ENCODE measurements at places on chromosomes 3 and 15.

GRCh38 chr15:40335938-40336743, 4.6 kb downstream of the CCDC9B start:
- DNase-seq, result no peak
- H3K27ac ChIP-seq, result no peak overlapping the region
- no peaks in the 10 kb centered on the region for H3K27me3 ChIP-seq
- H3K36me3 ChIP-seq, result no peaks in the 10 kb centered on the region
- no peak overlapping the region for H3K4me3 ChIP-seq

DNA sequence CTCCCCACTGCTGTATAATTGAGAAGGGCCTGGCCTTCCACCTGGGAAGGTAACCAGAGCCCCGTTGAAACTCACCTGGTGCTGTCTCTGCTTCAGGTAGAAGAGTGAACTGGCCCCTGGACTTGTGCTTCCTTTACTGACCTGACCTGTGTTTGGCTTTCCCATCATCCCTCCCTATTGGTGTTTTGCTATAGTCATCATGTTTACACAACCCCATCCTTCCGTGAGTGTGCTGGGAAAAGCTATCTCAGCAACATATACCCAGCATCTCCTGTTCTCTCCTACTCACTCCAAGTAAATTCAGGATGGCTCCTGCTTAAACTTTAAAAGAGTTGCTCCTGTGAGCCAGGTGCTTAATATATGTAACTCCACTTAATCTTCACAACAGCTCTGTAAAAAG, 77.2 kb upstream of the TSC22D2 start:
- H3K4me3 ChIP-seq, result no peak overlapping the region
- DNase-seq, result no peak
- no peaks in the 10 kb centered on the region for H3K36me3 ChIP-seq
- H3K4me1 ChIP-seq, result no peaks in the 10 kb centered on the region
- no peak overlapping the region for H3K27ac ChIP-seq

- H3K36me3 ChIP-seq, result peaks cover 17% of the 10 kb centered on the region
- no peaks in the 10 kb centered on the region for H3K27me3 ChIP-seq
- no peak overlapping the region for H3K27ac ChIP-seq
Observed at GRCh38 chr15:41465822-41466421, 27.8 kb upstream of the ITPKA start.

GRCh38 chr3:197791892-197792647, 1.0 kb downstream of the LRCH3 start:
- peak overlapping the region; percentile 96 for H3K4me3 ChIP-seq
- H3K4me1 ChIP-seq, result peaks cover 14% of the 10 kb centered on the region
- no peak for DNase-seq

DNA sequence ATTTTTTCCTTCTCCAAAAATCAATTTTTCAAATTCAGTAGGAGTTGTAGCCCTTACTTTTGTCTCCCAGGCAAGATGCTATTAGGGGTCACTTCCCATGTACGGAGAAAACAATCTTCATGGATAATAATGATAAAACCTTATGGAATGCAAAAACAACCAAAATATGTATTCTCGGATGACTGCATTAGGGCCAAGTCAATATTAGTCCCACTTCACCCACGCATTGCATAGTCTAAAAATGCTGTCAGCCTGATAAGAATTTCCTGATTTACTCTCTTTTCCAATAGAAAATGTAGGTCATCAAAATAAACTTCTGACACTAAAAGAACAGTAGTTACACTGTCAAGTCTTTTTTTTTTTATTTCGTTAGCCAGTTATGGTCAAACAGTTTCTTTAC, 2.7 kb downstream of the VGLL3 start:
- peaks cover 10% of the 10 kb centered on the region for H3K27me3 ChIP-seq
- H3K4me3 ChIP-seq, result no peak overlapping the region
- no peak overlapping the region for H3K27ac ChIP-seq
- H3K4me1 ChIP-seq, result no peaks in the 10 kb centered on the region
- DNase-seq, result no peak
- no peaks in the 10 kb centered on the region for H3K36me3 ChIP-seq

DNA sequence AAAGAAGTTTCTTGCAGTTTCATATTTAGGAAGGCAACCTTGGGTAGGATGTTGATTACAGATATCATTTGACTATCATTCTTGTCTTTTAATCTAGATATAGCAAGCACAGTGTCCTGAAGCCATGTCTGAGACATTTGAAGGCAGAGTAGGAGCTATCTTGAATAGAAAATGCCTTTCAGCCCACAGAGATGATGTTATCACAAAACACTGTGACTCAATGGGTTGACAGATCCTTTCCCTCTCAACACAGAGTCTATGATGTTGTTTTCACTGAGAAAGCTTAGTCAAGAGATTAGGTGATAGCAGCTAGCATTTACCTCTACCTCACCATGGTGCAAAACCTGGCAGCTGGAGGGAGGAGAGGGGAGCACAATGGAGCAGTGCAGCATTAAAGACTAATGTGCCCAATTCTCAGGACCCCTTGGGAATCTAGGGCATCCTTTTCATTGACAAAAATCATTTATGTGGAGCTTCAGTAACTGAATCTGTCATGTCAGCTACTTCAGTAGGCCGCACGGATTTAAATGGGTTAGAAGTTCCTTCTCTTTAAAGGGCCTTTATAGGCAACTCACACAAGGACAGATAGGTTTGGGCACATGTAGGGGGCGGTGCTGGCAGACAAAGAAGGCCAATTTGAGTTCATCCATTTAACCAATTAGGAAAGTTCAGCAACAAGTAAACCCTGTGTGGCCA, 121.8 kb downstream of the AGBL1 start:
- DNase-seq, result no peak
- H3K27ac ChIP-seq, result no peak overlapping the region
- H3K4me3 ChIP-seq, result no peak overlapping the region
- H3K36me3 ChIP-seq, result no peaks in the 10 kb centered on the region
- no peaks in the 10 kb centered on the region for H3K27me3 ChIP-seq
- no peaks in the 10 kb centered on the region for H3K4me1 ChIP-seq

- no peaks in the 10 kb centered on the region for H3K36me3 ChIP-seq
- DNase-seq, result no peak
- no peaks in the 10 kb centered on the region for H3K4me1 ChIP-seq
- H3K4me3 ChIP-seq, result no peak overlapping the region
- no peaks in the 10 kb centered on the region for H3K27me3 ChIP-seq
Observed at GRCh38 chr3:930866-931265, 162.0 kb upstream of the CNTN6 start.

- no peaks in the 10 kb centered on the region for H3K36me3 ChIP-seq
- DNase-seq, result no peak
- H3K4me1 ChIP-seq, result no peaks in the 10 kb centered on the region
- H3K27ac ChIP-seq, result no peak overlapping the region
- H3K4me3 ChIP-seq, result no peak overlapping the region
Observed at GRCh38 chr3:46759239-46760167, 41.8 kb upstream of the PRSS50 start.

- H3K36me3 ChIP-seq, result no peaks in the 10 kb centered on the region
- no peaks in the 10 kb centered on the region for H3K4me1 ChIP-seq
- no peak overlapping the region for H3K4me3 ChIP-seq
- no peak overlapping the region for H3K27ac ChIP-seq
Observed at GRCh38 chr3:110755345-110755744, 316.3 kb upstream of the NECTIN3 start.

- no peaks in the 10 kb centered on the region for H3K36me3 ChIP-seq
- no peak overlapping the region for H3K27ac ChIP-seq
- no peak for DNase-seq
- no peaks in the 10 kb centered on the region for H3K27me3 ChIP-seq
Observed at GRCh38 chr15:69535101-69535638, 82.6 kb downstream of the RPLP1 start.

- no peak overlapping the region for H3K27ac ChIP-seq
- H3K4me1 ChIP-seq, result no peaks in the 10 kb centered on the region
- H3K36me3 ChIP-seq, result no peaks in the 10 kb centered on the region
- peaks cover 26% of the 10 kb centered on the region for H3K27me3 ChIP-seq
- DNase-seq, result no peak
- H3K4me3 ChIP-seq, result no peak overlapping the region
Observed at GRCh38 chr3:58679974-58680666, 13.5 kb upstream of the FAM3D start.

DNA sequence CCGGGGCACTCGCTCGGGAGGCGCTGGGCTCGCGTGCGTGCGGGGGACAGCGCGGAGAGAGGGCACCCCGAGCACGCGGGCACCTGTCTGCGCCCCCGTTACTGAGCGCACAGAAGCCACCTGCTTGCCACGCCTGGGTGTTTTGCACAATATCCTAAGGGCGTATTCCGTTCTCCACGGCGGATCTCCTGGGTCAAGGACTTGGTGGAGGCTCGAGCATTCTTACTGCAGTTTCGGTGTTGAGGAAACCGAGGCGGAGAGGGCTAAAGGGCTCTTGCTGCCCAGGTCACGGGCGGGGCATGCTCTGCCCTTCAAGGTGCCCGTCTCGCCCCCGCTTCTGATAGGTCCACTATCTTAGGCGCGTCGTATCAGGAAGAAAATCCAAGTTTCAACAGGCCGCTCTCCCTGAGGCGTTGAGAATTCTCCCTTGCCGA, 526 bp downstream of the GPD1L start:
- DNase-seq, result no peak
- H3K4me1 ChIP-seq, result peaks cover 2% of the 10 kb centered on the region
- peak overlapping the region; percentile 41 for H3K27ac ChIP-seq
- no peaks in the 10 kb centered on the region for H3K36me3 ChIP-seq
- peak overlapping the region; percentile 49 for H3K4me3 ChIP-seq
- no peaks in the 10 kb centered on the region for H3K27me3 ChIP-seq

DNA sequence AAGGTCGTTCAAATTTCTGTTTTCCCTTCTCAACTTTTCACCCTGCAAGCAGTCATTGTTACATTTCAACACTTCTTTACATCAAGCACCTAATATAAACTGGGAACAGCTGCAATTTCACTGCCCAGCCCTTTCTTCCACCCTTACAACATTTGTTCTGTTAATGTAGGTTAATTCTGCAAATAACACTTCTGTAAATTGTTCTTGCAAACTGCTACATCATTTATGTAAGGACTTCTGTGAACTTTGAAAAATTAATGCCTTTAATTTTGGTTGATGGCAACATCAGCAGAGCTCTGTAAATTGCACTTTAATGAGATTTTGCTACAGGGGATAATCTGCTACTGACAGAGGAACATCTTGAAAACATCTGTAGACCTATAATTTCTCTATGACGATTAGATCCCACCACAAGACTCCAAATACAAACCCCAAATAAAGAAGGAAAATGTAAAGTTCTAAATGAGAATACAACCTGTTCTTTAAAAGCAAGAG, 93.5 kb downstream of the ZIC4 start:
- H3K36me3 ChIP-seq, result no peaks in the 10 kb centered on the region
- H3K27ac ChIP-seq, result no peak overlapping the region
- H3K4me3 ChIP-seq, result no peak overlapping the region
- H3K4me1 ChIP-seq, result no peaks in the 10 kb centered on the region

DNA sequence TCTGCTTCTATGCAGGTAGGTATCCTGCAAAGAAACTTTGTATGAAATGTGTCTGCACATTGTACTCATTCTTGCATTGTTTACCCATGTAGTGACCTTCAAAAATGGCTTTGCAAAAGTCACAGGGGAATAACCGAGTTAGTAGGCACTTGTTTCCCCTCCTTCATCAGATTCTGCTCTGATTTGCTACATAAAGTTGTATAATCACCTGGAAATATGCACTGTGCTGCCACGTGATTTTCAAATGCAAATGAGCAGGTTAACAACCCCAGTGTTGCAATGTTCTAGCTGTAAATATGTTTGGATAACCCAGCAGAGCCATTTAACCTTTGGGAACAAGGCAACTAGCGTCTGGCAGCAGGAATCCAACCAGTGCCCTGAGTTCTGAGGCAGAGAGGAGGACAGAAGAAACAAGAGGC, at the start of gene KNG1:
TSS of gene KNG1 (plus strand) at position 321 of the 419 bp plus-strand sequence. CDS start 184 bp downstream, outside the sequence.
- H3K4me1 ChIP-seq, result no peaks in the 10 kb centered on the region
- no peak within 1 kb of the TSS for H3K27ac ChIP-seq
- no peak within 1 kb of the TSS for H3K4me3 ChIP-seq
- no peak for DNase-seq
- H3K36me3 ChIP-seq, result no peaks in the 10 kb centered on the region

GRCh38 chr3:9142362-9142761, 107.1 kb downstream of the SRGAP3 start:
- H3K27me3 ChIP-seq, result peaks cover 2% of the 10 kb centered on the region
- H3K4me1 ChIP-seq, result no peaks in the 10 kb centered on the region
- no peaks in the 10 kb centered on the region for H3K36me3 ChIP-seq
- no peak overlapping the region for H3K4me3 ChIP-seq

DNA sequence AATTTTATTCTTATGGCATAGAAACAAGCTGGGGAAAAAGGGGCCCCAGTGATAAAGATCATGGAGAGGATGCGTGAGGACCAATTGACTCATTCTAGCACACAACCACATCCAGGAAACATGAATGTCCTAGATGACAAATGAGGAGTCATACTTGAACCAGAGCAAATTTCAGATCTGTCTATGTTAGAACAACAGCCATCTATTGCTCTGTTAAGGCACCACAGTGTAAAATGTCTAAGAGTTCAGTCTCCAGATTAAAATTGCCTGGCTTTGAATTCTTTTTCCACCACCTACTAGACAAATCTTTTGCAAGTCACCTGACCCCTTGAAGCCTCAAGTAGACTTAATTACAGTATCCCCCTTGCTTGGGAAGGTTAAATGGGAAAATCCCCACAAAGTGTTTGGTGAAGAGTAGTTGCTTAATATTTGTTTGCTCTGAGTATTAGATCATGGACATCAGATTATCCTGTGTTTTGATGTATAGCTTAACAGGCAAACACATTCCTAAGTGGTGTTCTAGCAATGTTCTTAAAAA, 258.7 kb upstream of the TGFBR2 start:
- no peaks in the 10 kb centered on the region for H3K36me3 ChIP-seq
- no peak overlapping the region for H3K27ac ChIP-seq
- H3K4me3 ChIP-seq, result no peak overlapping the region
- no peaks in the 10 kb centered on the region for H3K27me3 ChIP-seq
- DNase-seq, result no peak

- no peaks in the 10 kb centered on the region for H3K36me3 ChIP-seq
- no peak for DNase-seq
- H3K27me3 ChIP-seq, result peaks cover 3% of the 10 kb centered on the region
- H3K4me3 ChIP-seq, result no peak overlapping the region
- no peaks in the 10 kb centered on the region for H3K4me1 ChIP-seq
Observed at GRCh38 chr3:12343047-12343501, 54.2 kb downstream of the PPARG start.

DNA sequence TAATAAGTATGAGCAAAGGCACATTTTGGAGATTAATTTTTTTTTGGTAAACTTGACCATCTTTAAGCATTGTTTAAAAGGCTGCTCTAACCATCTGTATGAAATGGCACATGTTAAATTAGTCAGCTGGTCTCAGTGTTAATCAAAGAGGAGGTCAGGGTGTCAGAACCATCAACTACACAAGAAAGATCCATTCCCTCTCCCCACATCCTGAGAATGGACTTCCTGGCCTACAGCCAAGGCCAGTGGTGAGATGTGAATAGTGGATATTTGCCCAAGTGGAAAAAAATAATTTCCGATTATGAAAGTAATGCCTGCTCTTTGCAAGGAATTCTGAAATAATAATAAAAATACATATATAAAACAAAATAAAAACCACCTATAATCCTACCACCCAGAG, 641.7 kb downstream of the NR2F2 start:
- H3K4me3 ChIP-seq, result no peak overlapping the region
- no peaks in the 10 kb centered on the region for H3K4me1 ChIP-seq
- no peak for DNase-seq
- H3K36me3 ChIP-seq, result no peaks in the 10 kb centered on the region
- no peaks in the 10 kb centered on the region for H3K27me3 ChIP-seq
- H3K27ac ChIP-seq, result no peak overlapping the region

GRCh38 chr15:89149501-89150101, 61.3 kb downstream of the ABHD2 start:
- no peak for DNase-seq
- H3K36me3 ChIP-seq, result peaks cover 19% of the 10 kb centered on the region
- H3K27ac ChIP-seq, result no peak overlapping the region
- H3K4me3 ChIP-seq, result no peak overlapping the region

GRCh38 chr3:105385819-105386508, 19.3 kb downstream of the ALCAM start:
- H3K27ac ChIP-seq, result no peak overlapping the region
- no peaks in the 10 kb centered on the region for H3K36me3 ChIP-seq
- no peaks in the 10 kb centered on the region for H3K4me1 ChIP-seq
- no peaks in the 10 kb centered on the region for H3K27me3 ChIP-seq
- H3K4me3 ChIP-seq, result no peak overlapping the region

All from T-cell (primary cell).